CD8-positive, alpha-beta memory T cell (primary cell): ENCODE measurements at places on chromosomes 2 and 18. TPM values are rescaled to one million over a fixed set of nuclear protein-coding genes. Genes with fewer than 3 reads are reported as not detected.

CNDP1 gene
- not detected for polyA plus RNA-seq

DNA sequence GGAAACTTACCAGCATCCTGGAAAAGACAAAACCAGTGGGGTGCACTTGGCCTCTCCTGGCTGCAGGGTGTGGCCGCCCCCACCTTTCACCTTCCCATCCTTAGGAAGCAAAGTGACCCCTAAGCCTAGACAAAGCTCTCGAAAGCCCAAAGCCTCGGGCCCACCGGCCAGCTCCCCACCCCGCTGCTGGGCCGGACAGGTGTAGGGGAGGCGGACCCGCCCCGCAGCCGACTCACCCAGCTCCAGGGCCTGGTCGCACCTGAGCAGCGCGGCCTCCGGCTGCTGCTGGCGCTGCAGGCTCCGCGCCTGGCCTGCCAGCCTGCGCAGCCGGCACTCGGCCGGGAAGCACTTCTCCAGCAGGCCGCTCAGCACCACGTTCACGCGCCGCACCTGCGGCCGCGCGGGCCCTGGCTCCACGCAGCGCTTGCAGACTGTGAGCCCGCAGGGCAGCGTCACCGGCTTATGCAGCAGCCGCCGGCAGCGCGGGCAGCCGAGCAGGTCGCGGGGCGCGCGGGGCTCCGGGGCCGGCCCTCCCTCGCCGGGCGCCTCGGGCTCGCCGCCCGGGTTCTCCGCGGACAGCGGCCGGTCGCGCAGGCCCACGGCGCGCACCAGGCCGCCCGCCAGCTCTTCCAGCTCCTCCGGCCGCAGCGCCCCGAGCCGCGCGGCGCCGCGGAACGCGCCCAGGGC is 979 bp downstream of the LONRF2 start:
- no peaks in the 10 kb centered on the region for H3K36me3 ChIP-seq
- H3K4me3 ChIP-seq, result no peak overlapping the region
- DNase-seq, result no peak
- peaks cover 15% of the 10 kb centered on the region for H3K27me3 ChIP-seq
- no peak overlapping the region for H3K27ac ChIP-seq

- no peak overlapping the region for H3K27ac ChIP-seq
- no peak for DNase-seq
- H3K4me3 ChIP-seq, result no peak overlapping the region
- no peaks in the 10 kb centered on the region for H3K36me3 ChIP-seq
- H3K27me3 ChIP-seq, result no peaks in the 10 kb centered on the region
Observed at GRCh38 chr18:22213333-22213973, 44.1 kb downstream of the GATA6 start.

ERMN gene
- 0.20 TPM for polyA plus RNA-seq

DNA sequence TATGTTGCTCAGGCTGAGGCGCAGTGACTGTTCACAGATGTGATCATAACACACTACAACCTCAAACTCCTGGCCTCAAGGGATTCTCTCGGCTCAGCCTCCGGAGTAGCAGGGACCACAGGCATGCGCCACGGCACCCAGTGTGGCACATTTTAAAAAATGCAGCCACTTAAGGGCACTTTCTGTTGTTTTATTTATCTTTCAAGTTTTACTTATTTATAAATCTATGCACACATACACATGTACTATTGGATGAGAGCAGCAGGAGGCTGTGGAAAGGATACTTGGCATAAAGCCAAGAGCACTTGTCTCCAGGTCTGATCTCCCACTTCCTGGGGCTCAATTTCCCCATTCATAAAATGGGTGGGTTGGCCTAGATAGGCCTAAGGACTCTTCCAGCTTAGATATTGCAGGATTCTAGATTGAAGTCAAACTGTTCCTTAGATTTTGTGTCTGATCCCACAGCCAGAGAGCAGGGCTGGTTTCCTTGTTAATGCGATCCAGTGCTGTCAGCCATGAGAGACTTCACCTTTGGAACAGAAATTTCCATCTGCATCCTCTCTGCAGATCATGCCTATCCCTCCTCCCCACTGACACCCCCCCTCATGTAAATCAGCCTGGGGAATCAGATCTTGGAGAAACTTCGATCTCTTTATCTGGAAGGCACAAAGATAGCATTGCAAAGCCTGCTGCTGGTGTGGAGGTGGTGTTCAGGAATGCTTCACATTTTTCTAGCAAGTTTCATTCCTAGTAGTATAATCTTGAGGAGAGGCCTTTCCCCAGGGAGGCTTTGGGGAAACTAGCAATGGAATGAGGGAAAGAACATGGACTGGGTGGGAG is 24.7 kb downstream of the PCBP1 start:
- H3K4me3 ChIP-seq, result no peak overlapping the region
- no peaks in the 10 kb centered on the region for H3K27me3 ChIP-seq
- H3K4me1 ChIP-seq, result peaks cover 57% of the 10 kb centered on the region

DNA sequence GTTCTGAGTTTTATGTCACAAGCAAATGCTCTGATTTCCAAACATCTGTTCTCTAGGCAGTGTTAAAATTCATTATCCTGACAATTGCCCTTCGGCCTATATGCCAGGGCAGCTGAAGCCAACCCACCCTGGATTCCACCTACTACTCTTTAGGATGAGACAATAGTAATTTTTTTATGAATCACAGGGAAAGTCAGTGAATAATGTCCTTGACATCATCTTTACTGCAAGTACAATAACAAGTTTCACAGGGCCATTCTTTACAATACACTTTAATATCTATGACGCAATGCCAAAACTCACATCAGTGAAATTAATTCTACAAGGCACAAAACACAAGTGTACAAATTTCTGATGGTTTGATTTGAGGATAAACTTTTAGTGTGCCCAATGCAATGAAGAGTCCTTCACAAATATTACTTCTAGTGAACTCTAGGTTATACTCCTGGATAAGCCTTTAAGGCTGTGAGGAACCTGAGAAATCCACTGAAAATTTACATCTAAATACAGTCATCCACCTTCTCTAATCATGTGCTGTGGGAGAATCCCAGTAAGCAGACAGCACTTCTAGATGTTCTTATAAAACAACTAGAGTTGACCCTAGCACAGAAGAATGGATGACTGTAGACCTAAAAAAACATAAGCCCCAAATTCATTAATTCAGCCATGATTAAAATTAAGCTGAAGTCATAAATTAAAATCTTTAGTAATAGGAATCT is 77.3 kb upstream of the CTLA4 start:
- H3K4me1 ChIP-seq, result no peaks in the 10 kb centered on the region
- H3K27me3 ChIP-seq, result no peaks in the 10 kb centered on the region
- no peaks in the 10 kb centered on the region for H3K36me3 ChIP-seq
- H3K27ac ChIP-seq, result no peak overlapping the region

DNA sequence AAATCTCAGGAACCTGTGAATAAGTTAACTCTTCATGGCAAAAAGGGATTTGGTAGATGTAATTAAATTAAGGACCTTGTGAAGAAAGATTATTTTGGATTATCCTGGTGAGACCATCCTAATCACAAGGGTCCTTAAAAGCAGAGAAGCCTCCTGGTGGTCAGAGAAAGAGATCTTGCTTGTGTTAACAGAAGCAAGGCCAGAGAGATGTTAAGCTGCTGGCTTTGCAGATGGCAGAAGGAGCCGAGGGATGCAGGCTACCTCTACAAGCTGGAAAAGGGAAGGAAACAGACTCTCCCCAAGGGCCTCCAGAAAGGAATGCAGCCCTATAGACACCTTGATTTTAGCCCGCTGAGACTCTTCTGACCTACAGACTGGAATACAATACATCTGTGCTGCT is 197.0 kb downstream of the STK39 start:
- H3K36me3 ChIP-seq, result no peaks in the 10 kb centered on the region
- no peak overlapping the region for H3K27ac ChIP-seq
- no peaks in the 10 kb centered on the region for H3K4me1 ChIP-seq
- no peak overlapping the region for H3K4me3 ChIP-seq

- peaks cover 18% of the 10 kb centered on the region for H3K4me1 ChIP-seq
- DNase-seq, result peak; percentile 10
- no peak overlapping the region for H3K27ac ChIP-seq
- no peak overlapping the region for H3K4me3 ChIP-seq
Observed at GRCh38 chr2:33620-34019, 12.7 kb downstream of the FAM110C start.
